M059J (cell line): ENCODE measurements at places on chromosomes 5 and 9.

DNA sequence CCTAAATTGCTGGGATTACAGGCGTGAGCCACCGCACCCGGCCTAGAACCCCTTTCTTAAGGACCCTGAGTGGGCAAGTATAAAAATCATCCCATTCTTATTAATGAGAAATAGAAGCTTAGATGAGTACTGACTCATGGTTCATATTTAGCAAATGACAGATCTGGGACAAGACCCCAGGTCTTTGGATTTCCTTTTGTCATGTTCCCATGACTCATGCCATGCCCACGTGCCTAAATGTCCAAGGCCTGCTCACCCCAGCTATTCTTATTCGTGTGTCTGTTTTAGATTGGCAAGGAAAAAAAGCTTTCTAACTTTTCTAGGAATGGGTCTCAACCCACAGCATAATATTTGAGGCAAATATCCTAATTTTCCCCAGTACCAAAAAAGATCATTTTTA is 57.7 kb upstream of the RPS23 start:
- DNase-seq = peak; percentile 70

DNA sequence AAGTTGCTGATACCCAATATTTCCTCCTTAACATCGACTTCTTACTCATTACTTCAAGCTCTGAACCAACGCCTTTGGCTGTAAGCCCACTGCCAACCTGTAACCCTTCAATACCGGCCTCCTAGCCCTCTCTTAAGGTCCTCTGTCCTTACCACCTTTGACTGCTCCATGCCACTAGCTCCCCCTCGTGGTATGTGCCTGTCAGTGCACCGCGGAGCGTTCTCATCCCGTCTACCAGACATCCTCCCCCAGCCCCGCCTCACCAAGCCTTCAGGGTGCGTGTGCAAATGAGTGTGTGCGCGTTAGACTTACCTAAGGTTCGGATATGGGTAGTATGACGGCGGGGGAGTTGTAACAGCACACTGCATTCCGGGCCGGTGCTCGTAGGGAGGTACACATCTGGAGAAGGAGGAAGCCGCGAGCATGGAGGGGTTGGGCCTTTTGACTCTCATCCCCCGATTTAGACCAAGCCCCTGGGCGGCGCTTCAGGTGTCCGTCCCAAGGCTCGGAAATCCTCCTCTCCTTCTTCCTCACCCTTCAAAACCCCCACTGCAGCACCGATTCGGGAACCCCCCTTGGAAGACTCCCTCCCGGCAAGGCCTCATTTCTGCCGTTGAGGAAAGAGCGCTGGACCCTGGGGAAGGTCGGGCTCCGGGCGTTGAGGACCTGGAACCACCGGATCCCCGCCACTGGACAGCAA is 2.8 kb upstream of the MYORG start:
- DNase-seq = peak; percentile 72

GRCh38 chr9:120183615-120184014 is 396.4 kb downstream of the CDK5RAP2 start:
- no peak for DNase-seq

- DNase-seq = peak; percentile 46
Observed at GRCh38 chr9:117682955-117683710, 21.1 kb upstream of the TLR4 start.

- DNase-seq = no peak
Observed at GRCh38 chr9:133126697-133127339, 5.8 kb upstream of the RALGDS start.
